Stimulated activated CD4-positive, alpha-beta T cell treated with anti-CD3 and anti-CD28 coated beads, TNF-alpha, amount 100 ng/mL, for 24 hours (primary cell): ENCODE measurements at places on chromosomes 5 and 9.

DNA sequence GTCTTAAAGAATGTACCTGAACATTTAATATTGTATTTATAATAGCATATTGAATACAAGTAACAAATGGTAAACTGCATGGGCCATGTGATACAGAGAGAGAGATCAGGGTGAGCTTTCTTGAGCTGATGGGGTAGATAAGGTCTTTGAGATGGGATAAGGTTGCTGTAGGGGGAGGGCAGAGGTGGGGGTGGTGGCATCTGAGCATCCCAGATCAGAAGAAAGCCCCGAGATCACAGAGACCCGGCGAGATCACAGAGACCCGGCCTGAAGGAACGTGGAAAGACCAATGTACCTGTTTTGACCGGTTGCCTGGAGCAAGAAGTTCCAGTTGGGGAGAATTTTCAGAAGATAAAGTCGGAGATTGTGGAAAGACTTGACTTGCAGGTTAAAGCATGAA is 6.6 kb downstream of the SMARCA2 start:
- no peak for DNase-seq

- DNase-seq, result no peak
These were observed 100.9 kb upstream of the SEMA6A start for GRCh38 chr5:116675626-116675910.

GRCh38 chr5:157468293-157468965 is 8.4 kb downstream of the NIPAL4 start:
- DNase-seq, result no peak

DNA sequence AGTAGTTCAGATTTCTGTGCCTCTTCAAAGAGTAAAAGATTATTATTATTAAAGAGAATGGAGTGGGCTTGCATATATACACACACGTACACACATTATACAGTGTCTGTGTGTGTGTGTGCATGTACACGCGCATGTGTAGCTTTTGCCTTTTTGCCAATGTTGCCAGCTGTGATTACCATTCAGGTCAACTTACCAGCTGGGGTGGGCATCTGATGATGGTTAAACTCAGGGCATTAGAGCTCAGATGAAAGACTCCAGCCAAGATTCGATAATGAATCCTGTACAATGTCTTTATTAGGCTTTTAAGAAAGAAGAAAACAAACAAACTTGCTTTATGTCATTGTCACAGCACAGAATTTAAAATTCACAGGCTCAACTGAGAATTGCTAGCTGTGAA is 296.5 kb upstream of the DMAC1 start:
- no peak for DNase-seq

- DNase-seq, result no peak
These were observed 27.8 kb downstream of the PTCH1 start for GRCh38 chr9:95488954-95489353.

- no peak for DNase-seq
These were observed 4.1 kb downstream of the EQTN start for GRCh38 chr9:27292659-27293405.

- DNase-seq, result no peak
These were observed 1.9 kb downstream of the LPAR1 start for GRCh38 chr9:111036429-111036789.

DNA sequence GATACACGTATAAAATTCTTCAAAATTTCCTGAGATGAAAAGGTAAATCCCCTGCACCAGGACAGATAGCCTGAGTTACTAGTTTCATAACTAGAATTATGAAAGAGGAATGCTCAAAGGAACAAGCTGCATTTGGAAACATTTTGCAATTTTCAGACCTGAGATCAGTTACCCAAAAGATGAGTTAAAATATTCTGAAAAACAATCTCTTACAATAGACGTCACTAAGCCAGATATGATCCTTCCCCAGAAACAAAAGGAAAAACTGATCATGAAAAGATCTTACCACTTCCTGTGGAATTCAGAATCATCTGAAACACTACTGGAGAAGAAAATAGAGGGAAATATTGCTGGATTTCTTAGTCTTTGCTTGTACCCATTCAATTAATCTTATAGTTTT is 204.7 kb downstream of the ARRDC3 start:
- DNase-seq, result no peak

GRCh38 chr5:59276917-59277372 is 616.6 kb downstream of the PDE4D start:
- no peak for DNase-seq
